Fibroblast of the aortic adventitia (primary cell): ENCODE measurements at places on chromosomes 1 and 21. TPM values are rescaled to one million over a fixed set of nuclear protein-coding genes. Genes with fewer than 3 reads are reported as not detected.
A peak's percentile ranks its signal among the peaks of the same experiment; 100 is the strongest.

- DNase-seq, result no peak
These were observed 5.2 kb downstream of the GPR25 start for GRCh38 chr1:200877839-200878551.

DNA sequence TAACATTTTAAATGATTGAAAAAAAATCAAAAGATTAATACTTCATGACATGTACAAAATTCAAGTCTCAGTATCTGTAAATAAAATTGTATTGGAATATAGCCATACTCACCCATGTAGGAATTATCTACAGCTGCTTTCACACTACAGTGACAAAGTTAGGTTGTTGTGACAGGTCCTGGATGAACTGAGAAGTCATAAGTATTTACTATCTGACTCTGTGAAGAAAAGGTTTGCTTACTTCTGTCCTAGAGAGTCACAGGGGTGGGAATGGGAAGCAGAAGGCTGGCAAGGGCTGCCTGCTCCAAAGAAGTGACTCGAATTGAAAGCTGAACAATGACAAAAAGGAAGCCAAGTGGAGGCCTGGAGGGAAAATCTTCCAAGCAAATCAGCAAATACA is 155.2 kb downstream of the SLC30A10 start:
- DNase-seq, result no peak

Gene TDRD5
- total RNA-seq, result not detected in 2 replicates

- peak; percentile 73 for DNase-seq
These were observed 66.7 kb downstream of the KCNJ6 start for GRCh38 chr21:37849506-37850102.

DNA sequence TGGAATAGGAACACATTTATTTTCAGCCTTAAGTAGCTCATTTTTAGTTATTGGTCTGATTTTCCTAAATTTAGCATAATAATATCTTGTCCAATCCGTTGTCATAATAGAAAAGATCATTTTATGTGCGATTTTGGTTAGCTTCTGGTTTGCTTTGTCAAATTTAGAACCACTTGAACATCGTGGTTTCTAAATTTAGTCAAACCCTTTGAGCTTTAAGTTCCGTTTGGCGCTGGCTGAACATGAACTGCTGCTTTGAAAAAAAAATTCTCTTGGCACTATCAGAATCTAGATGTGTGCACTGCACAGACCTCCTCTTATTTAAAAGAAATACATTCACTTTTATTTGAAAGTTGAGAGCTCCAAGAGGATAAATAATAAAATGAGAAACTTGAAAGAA is 370.6 kb downstream of the PTPRC start:
- DNase-seq, result no peak
